ENCODE measurements at places on chromosomes 12 and 14.

DNA sequence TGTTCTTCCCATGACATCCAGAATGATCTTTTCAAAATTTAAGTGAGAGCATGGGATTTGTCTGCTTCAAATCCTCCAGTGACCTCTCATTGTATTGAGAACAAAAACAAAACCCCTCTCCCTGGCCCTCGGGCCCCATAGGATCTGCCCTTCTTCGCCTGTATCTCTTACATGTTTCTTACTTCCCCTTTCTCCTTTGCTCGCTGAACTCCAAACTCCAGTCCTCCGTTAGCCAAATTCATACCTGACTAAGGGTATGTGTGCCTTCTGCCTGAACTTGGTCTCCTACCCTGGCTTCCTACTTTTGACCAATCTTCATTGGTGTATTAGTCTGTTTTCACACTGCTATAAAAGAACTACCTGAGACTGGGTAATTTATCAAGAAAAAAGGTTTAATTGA lies 13.2 kb upstream of the TSPAN11 start:
- DNase-seq: no peak

GRCh38 chr12:89861086-89861485 lies 152.4 kb upstream of the ATP2B1 start:
- no peak for DNase-seq

- DNase-seq: no peak
Observed at GRCh38 chr14:51342226-51342625, 102.2 kb downstream of the TMX1 start.

GRCh38 chr12:116411977-116412376 lies 134.5 kb upstream of the MED13L start:
- DNase-seq: no peak

- DNase-seq: no peak
Observed at GRCh38 chr12:3795492-3796133, 42.7 kb upstream of the CRACR2A start.

- no peak for DNase-seq
Observed at GRCh38 chr12:91574391-91574790, 391.8 kb upstream of the DCN start.

GRCh38 chr14:72739446-72740405 lies 154.2 kb downstream of the DPF3 start:
- DNase-seq: no peak

GRCh38 chr12:44777044-44777443 lies 99.1 kb downstream of the NELL2 start:
- DNase-seq: no peak

GRCh38 chr14:104422837-104423681 lies 156.5 kb upstream of the C14orf180 start:
- no peak for DNase-seq

DNA sequence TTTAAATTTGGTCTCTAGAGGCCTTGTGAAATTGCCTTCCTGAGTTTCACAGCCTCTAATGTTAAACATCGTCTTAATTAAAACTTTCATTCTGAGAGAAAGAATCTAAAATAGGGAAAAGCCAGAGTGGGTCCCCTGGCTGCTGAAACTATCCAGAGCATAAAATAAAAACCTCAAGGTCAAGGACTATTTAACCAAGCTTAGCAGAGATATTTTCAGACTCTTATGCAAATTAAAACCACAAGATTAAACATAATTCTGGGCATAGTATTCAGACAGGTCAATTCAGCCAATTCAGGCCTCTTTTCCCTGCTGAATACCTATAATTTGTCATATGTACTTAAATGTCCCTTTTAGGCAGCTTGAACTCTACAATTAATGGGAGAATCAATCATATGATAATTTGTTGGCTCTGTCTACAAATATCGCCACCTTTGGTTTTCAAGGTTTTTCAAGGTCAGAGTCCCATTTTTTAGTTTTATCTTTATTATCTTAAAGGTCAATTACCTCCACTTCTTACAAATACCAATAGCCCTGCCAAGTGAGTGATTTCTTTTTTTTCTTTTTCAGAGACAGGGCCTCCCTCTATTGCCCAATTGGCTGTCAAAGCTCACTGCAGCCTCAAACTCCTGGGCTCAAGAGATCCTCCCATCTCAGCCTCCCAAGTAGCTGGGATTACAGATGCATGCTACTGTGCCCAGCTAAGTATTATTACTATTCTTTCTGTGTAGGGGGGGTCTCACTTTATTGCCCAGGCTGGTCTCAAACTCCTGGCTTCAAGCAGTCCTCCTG lies 257.1 kb downstream of the PHLDA1 start:
- no peak for DNase-seq

DNA sequence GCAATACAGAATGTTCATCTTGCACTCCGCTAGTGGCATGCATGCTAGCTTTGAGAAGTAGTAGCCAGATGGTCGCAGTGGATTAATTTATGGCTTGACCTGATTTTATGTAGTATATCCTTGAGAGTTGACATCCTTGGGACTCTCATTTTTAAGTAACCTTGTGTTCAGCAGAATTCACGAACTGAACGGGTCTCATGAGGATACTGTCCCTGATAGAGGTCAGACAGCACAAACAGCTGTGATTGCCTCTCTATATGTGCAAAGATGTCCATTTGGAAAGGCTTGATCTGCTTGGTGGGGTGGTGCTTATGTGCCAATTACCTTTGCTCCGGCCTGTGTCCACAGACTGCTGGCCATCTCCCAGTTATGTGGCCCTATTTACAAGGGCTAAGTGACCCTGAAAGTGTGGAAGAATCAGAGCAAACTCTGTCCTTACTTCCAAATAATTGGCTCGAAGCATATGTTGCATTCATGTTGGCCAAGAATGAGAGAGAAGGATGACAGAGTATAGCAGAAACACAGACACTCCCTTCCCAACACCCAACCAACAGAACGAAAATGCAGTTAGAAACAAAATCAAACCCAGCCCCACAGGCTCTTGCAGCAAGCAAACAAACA lies 167.1 kb downstream of the CRADD start:
- no peak for DNase-seq

DNA sequence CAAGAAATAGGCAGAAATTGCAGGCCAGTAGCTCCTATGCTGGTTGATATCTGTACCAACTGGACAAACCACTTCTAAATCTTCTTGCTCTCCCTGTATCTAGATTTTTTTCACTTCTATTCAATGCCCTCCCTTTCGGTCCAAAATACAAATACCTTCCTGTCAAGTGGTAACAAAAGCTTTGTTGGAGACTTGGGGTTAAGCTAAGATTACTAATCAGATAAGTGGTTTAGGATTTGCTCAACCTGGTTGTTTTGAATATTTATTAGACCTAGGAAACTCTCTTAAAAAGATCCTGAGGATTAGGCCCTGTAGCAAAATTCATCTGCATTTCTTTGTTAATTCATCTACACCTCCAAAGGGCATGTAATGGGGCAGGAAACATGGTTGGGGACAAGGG lies 410.1 kb downstream of the NAV3 start:
- DNase-seq: no peak

DNA sequence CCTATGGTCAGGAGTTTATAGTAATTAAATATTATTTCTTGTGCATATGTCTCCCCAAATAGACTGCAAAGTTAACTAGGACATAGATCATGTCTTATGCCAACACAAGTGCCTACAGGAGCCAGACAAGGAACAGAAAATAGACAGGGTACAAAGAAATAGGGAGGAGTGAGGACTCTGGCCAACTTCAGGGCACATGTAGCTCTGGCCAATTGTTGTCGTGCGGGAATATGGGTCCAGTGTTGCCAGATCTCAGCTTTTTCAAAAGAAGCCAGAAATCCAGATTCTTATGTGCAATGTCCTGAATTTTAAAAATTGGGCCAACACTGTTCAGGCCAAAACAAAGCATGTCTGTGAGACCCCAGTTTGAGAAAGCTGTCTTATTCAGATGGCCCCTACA lies 68.7 kb downstream of the RFX4 start:
- DNase-seq: no peak

GRCh38 chr14:93105362-93105761 lies 10.4 kb downstream of the ITPK1 start:
- no peak for DNase-seq

GRCh38 chr14:36479344-36479743 lies 40.7 kb downstream of the NKX2-1 start:
- DNase-seq: no peak

GRCh38 chr14:65169351-65169750 lies 67.0 kb upstream of the MAX start:
- DNase-seq: no peak

DNA sequence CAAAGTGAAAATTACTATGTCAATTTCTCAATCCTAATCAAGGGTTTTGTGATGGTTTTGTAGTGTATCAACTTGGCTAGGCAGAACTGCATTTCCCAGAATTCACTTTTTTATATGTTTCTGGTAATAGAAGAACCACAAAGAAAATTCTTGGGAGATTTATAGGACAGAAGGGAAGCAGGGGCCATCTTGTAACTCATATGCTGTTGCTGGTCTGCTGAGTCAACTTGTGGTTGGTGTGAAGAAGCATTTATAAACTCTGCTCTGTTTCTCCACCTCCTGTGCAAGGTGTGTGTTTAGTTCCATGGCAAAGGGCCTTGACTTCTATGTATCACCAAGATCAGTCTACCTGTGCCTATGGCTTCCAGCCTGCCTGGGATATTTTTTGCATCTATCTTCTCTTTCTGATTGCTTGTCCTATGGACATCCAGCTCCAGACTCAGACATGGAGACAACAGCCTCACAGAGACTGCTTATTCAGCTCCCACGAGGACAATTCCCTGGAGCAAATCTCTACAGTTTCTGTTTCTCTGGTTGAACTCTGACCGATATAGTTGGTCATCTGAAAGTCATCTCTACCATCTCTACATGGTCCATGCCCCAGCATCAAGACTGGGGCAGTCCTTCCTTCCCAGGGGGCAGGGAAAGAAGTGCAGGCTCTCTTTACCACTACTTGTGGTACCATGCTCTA lies 364.3 kb upstream of the DDHD1 start:
- DNase-seq: no peak

DNA sequence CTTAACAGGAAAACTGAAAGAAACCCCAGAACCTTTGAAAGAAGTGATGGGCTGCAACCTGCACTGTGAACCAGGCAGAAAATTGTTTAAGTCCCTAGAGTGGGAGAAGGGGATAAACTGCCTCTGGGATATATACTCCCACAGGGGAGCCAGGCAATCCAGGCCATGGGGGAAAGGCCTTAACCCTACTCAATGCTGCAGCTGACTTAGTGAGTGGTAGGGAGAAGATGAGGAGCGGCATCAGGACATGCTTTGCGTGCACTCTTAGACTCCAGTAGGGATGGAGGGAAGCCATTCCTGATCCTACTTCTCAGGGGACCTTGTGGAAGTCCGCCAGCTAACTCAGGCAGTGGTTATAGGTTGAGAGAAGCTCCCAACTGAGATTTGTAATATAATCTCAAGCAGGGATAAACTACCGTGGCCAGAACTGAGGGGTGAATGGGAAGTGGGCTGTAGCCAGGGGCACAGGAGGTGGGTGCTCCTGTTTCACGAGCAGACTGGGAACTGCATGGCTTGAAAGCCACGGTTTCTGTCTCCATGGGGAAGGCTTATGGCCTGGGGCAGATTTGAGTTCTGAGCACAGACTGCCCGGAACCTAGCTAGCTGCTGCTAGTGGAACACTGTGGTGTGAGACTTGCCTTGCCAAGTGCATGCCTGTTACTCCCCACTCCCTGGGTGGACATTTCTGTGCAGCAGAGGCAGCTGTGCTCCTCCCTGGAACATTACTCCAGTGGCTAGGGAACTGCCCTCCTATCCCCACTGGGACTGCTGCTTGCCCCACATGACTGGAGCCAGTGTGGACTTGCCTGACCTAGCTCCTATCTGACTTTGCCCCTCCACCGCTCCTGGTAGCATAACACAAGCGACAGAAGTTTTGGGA lies 119.2 kb upstream of the SCAF11 start:
- DNase-seq: no peak

- no peak for DNase-seq
Observed at GRCh38 chr12:54840244-54840865, 14.0 kb upstream of the MUCL1 start.

DNA sequence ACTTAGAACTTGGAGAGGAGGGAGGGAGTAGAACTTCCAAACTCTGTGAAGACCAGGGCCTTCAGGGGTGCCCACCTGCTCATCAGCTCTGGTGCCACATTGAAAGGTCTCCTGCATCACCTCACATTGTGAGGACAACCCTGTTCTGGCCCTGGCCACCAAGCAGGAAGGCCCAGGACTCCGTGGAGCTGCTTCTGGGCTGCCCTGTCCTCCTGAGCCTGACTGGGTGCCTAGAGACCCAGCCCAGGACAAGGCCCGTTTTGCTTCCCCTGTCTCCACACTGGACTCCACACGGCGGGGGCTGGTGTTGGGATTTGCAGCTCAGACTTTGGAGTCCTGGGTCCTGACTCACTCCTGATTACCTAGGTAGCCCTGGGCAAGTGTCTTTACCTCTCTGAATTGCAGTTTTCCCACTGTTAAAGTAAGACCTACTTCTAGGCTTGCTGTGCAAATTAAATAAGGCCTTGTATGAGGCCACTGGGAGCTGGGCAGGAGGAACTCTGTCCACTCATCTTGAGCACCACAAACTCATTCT lies 12.5 kb upstream of the KRT82 start:
- DNase-seq: no peak

GRCh38 chr12:131407221-131408035 lies 303.5 kb upstream of the SFSWAP start:
- DNase-seq: no peak

GRCh38 chr14:34231626-34232025 lies 230.4 kb downstream of the SPTSSA start:
- DNase-seq: no peak

- DNase-seq: no peak
Observed at GRCh38 chr12:88057994-88058718, 29.0 kb upstream of the C12orf50 start.

- DNase-seq: peak; percentile 55
Observed at GRCh38 chr12:51323966-51324895, at the start of gene BIN2. TSS of gene BIN2 (minus strand) at chr12:51324174. CDS start at chr12:51324102, 72 bp downstream.

GRCh38 chr12:32874078-32874477 lies 22.5 kb downstream of the PKP2 start:
- no peak for DNase-seq

DNA sequence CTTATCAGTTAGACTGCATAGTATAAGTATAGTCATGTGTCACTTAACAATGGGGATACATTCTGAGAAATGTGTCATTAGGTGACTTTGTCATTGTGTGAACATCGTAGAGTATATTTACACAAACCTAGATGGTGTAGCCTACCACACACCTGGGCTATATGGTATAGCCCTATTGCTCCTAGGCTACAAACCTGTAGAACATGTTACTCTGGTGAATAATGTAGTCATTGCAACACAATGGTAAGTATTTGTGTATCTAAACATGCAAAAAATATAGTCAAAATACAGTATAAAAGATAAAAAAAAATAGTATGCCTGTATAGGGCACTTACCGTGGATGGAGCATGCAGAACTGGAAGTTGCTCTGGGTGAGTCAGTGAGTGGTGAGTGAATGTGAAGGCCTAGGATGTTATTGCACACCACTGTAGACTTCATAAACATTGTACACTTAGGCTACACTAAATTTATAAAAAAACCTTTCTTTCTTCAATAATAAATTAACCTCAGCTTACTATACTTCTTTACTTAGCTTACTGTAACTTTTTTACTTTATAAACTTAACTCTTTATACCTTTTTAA lies 40.3 kb upstream of the ANKS1B start:
- DNase-seq: no peak

DNA sequence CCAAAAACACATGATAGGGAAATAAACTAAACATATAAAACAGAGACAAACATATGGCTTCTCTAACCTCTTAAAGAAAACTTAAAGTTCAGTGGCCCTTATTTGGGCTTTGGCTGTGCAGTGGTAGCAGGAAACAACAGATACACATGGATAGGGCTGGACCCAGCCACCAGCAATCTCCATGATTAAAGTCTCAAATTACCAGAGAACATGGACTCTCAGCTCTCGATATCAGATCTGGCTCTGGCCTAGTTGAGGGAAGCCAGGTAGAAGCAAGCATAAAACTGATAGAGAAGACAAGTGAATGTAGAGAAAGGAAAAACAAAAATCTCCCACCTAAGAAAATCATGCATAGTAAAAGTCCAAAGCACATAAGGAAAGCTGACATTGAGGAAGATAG lies 164.8 kb downstream of the ITPR2 start:
- no peak for DNase-seq

All from activated naive CD4-positive, alpha-beta T cell (primary cell).